Cardiac muscle cell (in vitro differentiated cells and primary cell): ENCODE measurements at places on chromosomes 2 and 18. TPM values are rescaled to one million over a fixed set of nuclear protein-coding genes. Genes with fewer than 3 reads are reported as not detected.

DNA sequence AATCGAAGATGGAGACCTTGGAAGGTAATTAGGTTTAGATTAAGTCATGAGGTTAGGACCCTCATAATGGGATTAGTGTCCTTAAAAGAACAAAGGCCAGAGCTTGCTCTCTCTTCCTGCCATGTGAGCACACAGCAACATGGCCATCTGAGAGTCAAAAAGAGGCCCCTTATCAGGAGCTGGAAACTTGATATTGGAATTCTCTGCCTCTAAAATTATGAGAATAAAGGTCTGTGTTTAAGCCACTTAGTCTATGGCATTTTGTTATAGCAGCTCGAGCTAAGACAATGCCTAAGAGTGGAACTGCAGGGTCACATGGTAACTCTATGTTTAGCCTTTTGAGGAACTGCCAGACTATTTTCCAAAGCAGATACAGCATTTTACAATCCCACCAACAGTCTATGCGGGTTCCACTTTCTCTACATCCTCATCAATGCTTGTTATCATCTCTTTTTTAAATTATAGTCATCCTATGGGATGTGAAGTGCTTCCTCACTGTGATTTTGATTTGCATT lies 42.4 kb downstream of the THADA start:
- DNase-seq = no peak

DNA sequence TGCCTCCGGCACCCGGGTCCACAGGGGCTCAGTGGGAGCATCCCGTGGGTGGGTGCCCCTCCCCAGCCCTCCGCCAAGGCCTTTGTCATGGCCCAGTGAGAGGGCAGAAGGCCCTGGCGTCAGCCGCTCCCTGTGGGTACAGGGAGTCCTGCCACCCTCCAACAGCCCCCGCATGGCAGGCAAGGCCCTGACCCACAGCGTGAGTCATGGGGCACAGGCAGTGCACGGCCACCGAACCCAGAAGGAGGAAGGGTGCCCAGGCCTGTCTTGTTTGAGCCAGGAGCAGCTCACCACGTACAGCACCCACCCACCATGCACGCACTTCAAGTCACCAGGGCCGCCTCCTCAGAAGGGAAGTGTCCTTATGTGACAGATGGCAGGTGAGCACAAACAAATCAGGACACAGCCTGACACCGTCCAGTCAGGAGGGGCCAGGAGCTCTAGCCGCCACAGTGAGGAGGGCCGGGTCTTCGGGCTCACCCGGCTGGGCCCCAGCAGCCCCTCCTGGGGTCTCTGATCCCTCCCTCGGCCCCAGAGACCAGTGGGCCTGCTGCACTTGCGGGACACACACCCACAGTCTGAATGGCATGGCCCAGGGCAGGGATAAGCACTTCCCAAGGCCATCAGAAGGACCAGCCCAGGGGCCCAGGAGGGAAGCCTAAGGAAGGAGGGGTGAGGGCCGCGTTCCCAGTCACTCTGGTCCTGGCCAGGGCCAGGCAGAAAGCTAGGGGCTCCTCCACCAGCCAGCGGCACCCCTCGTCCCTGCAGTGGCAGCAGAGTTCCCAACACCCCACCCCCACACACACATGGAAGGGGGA lies 25.8 kb downstream of the BIN1 start:
- DNase-seq = no peak

The RESP18 gene
- total RNA-seq = not detected in 2 replicates

- DNase-seq = no peak
These were observed 56.9 kb upstream of the LHCGR start for GRCh38 chr2:48812416-48812815.

The MFSD2B gene
- total RNA-seq = 0.14 and 0.69 TPM in 2 replicates

GRCh38 chr18:79517341-79517740 lies 121.6 kb downstream of the NFATC1 start:
- no peak for DNase-seq

The CHRND gene
- 0.09 TPM in 1 of 2 replicates, not detected in the other for total RNA-seq

DNA sequence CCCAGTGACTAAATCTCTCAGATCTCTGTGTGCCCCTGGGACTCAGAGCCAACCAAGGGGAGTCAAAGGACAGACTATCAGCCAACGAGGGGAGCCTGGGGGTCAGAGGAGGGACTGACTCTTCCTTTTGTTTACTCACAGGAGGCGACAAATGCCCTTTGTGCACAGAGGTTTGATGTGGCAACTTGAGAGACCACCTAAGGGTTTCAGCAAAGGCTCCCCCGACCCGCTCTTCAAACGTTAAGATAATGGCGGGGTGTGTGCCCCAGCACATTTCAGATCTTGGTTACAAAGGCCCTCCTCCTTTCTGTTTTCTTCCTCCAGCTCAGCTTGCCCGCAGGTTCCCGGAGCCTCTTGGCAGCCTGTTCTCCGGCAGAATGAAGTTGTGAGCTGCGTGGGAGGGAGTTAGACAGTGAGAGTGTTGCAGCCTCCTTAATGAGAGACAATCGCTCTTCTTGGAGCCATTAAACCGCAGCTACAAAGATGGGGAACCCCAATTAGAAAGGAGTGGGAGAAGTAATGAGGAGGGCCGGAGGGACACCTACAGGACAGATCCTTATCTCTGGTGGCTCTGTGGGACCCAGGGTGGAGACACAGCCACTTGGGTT lies 76.2 kb downstream of the KIAA2012 start:
- peak; percentile 18 for DNase-seq

DNA sequence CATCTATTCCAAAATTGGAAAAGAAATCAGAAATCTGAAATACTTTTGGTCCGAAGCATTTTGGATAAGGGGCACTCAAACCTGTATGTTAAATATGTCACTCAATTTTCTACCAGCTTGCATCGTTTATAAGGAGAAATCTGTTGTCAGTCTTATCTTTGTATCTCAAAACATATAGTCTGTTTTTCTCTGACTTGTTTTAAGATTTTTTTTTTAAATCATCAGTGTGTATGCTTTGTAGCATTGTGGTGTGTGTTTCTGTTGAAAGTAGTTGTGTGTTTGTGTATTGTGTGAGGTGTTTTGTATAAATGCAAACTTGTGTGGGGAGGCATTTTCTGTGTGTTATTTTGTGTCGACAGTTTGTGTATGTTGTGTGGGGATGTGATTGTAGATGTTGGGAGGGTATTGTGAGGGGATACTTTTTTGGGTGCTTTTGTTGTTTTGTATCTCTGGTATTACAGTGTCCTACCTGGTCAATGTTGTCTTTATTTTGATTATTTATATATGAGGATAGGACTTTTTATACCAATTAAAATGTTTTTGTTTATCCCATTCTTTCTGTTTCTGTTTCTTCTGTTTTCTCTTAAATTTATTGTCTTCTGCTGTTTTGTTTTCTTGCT lies 30.9 kb downstream of the SMCHD1 start:
- no peak for DNase-seq

DNA sequence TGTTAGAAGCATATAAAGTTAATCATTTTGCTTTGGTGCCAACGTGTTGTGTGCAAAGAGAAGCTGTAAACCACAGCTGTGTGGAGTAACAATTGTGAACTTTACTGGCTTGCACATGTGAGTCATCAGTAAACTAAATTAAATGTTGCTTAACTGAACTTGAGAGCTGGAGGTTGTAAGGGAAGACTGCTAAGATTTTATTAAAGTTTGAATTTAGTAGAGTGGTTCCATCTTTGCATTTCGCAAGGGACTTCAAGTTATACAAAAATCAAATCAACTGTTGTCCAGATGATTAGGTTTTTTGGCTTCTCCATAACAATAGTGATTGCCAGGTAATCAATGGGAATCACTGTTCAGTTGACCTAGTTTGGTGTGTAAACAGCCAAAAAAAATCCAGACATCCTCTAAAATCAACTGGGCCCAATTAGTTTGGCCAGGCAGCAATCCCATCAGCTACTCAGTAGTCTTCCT lies 247.4 kb downstream of the MYO3B start:
- DNase-seq = no peak

DNA sequence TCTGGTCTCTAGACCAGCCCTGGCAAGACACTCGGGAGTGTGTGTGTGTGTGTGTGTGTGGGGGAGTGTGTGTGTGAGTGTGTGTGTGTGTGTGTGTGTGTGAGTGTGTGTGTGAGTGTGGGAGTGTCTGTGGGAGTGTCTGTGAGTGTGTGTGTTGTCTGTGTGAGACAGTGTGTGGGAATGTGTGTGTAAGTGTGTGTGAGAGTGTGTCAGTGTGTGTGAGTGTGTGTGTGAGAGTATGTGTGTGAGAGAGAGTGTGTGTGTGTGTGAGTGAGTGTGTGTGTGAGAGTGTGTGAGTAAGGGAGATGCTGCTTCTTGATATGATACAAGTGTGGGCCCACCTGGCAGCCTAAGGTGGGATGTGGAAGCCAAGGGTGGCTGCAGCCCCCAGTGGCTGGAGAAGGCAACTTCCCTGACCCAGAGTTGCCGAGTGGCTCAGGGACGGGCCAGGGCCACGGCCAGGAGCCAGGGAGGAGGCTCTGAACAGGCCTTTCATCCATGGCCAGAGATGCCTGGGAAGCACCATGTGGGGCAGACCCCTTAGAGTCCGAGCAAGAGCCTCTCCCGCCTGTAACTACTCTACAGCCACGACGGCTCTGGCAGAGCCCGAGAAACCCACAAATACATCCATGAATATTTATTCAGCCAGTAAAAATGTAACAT lies 159.3 kb upstream of the MYCN start:
- DNase-seq = no peak

GRCh38 chr2:133884739-133885381 lies 316.6 kb upstream of the NCKAP5 start:
- DNase-seq = peak; percentile 14

DNA sequence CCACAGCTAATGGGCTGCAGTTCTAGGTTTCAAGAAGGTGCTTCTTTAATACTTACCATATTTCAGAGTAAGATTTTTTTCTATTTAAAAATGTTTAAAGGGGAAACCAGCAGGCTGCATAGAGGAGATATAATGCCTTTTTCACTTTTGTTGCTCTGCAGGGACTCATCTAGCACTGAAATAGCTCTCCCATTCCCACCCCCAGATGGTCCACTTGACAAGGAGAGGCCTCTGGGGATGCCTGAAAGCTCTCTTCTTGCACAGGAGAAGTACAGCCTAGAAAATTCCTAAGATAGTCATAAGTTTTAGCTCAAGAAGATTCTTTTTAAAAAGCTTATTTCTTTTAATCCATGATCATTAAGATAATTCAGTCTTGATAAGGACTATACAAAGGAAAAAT lies 126.4 kb downstream of the CDH2 start:
- no peak for DNase-seq

DNA sequence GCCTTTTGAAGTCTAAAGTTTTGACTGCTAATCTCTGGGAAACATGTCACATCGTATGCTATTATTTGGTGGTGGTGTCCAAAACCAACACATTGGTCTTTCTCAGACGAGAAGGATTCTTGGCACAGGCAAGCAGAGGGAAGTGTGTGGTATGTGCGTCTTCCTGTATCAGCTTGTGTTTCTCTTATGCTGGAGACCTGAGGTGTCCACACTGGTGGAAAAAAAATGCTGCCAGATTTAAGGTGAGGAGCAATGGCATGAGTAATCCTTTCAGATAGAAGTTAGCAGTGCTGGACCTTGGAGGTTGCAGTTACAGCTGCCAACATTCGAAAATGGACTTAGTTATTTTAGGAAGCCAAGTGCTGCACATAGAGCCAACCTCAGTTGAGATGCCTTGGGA lies 11.7 kb upstream of the FHL2 start:
- DNase-seq = no peak
